ENCODE measurements at places on chromosomes 11 and 22. TPM values are rescaled to one million over a fixed set of nuclear protein-coding genes. Genes with fewer than 3 reads are reported as not detected.
A peak's percentile ranks its signal among the peaks of the same experiment; 100 is the strongest.

SCN4B gene
- total RNA-seq: 2.5 TPM

DNA sequence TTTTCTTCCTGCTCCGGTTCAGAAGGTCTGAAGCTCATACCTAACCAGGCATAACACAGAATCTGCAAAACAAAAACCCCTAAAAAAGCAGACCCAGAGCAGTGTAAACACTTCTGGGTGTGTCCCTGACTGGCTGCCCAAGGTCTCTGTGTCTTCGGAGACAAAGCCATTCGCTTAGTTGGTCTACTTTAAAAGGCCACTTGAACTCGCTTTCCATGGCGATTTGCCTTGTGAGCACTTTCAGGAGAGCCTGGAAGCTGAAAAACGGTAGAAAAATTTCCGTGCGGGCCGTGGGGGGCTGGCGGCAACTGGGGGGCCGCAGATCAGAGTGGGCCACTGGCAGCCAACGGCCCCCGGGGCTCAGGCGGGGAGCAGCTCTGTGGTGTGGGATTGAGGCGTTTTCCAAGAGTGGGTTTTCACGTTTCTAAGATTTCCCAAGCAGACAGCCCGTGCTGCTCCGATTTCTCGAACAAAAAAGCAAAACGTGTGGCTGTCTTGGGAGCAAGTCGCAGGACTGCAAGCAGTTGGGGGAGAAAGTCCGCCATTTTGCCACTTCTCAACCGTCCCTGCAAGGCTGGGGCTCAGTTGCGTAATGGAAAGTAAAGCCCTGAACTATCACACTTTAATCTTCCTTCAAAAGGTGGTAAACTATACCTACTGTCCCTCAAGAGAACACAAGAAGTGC lies 661 bp upstream of the MALAT1 start:
- ATAC-seq: no peak

GRCh38 chr11:88363648-88364065 lies 26.1 kb upstream of the CTSC start:
- ATAC-seq: peak; percentile 78

- ATAC-seq: no peak
Observed at GRCh38 chr11:537622-538430, 499 bp downstream of the LRRC56 start.

ALDH3B2 gene
- 206 TPM for total RNA-seq

KRTAP5-1 gene
- not detected for total RNA-seq

- no peak for ATAC-seq
Observed at GRCh38 chr11:64017945-64018224, 17.8 kb upstream of the FLRT1 start.

OR51I1 gene
- total RNA-seq: not detected

C22orf15 gene
- not detected for total RNA-seq

RAG1 gene
- 0.12 TPM for total RNA-seq

- no peak for ATAC-seq
Observed at GRCh38 chr11:67691149-67691548, 16.7 kb upstream of the ALDH3B2 start.

GRCh38 chr22:25362215-25362882 lies 142.9 kb downstream of the CRYBB2 start:
- peak; percentile 49 for ATAC-seq

DNA sequence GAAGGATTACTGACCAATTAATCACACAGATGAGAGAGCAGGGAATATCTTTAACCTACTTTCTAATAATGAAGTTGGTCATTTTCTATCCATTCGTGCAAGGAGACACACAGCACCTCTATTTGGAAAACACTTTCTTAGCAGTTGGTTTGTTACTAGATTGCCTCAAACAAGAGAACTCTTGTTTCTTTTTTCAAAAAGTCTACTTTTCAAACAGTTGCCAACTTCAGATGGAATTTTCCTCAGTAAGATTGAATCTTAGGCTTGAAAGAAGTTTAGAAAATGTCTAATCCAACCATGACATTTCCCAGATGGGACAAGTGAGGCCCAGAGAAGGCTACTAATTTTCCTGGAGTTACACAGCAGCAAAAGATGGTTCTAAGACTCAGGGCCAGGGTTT lies 42.4 kb upstream of the SMTN start:
- ATAC-seq: no peak

DNA sequence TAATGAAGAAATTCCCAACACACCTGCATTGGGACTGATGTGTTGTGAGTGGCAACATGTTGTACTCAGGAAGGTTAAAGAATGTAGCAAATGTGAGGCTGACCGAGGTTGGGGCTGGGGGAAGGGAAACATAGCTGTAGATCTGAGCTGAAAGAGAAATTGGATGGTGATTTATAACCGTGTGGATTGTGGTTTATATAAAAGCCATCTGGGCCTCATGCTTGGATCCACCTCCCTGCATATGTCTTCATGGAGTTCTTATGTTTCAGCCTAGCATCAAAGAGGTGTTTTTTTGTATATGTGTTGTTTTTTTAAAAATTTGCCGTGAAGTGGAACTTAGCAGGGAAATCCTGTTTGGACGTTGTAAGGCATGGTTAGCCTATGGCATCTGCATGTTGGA lies 141.3 kb downstream of the NAV2 start:
- no peak for ATAC-seq

GRCh38 chr11:20029193-20029592 lies 131.1 kb downstream of the DBX1 start:
- no peak for ATAC-seq

RIC3 gene
- 4.7 TPM for total RNA-seq

DNA sequence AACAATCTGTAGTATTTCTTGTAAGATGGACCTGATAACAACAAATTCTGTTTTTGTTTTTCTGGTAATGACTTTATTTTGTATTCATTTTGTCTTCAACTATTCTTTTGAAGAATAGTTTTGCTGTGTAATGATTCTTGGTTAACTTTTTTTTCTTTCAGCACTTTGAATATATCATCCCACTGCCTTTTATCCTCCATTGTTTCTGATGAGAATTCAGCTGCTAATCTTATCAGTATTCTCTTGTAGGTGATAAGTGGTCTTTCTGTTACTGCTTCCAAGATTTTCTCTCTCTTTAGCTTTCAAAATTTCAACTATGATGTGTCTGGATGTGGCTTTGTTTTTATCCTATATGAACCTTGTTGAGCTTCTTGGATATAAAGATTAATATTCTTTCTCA lies 21.5 kb downstream of the GALNT18 start:
- ATAC-seq: no peak

DNA sequence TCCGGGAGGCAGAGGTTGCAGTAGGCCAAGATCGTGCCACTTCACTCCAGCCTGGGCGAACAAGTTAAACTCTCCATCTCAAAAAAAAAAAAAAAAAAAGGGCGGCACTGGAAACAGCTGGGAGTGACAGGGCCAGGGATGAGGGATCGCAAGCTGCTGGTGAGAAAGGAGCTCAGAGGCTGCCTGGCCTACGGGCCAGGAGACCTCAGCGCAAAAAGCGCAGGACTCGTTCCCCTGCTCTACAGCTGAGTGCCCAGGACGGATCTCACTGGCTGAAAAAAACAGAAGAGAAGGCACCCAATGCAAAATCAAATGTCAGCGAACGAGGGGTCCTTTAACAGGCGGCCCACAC lies 650 bp upstream of the NUP50 start:
- ATAC-seq: peak; percentile 48

DNA sequence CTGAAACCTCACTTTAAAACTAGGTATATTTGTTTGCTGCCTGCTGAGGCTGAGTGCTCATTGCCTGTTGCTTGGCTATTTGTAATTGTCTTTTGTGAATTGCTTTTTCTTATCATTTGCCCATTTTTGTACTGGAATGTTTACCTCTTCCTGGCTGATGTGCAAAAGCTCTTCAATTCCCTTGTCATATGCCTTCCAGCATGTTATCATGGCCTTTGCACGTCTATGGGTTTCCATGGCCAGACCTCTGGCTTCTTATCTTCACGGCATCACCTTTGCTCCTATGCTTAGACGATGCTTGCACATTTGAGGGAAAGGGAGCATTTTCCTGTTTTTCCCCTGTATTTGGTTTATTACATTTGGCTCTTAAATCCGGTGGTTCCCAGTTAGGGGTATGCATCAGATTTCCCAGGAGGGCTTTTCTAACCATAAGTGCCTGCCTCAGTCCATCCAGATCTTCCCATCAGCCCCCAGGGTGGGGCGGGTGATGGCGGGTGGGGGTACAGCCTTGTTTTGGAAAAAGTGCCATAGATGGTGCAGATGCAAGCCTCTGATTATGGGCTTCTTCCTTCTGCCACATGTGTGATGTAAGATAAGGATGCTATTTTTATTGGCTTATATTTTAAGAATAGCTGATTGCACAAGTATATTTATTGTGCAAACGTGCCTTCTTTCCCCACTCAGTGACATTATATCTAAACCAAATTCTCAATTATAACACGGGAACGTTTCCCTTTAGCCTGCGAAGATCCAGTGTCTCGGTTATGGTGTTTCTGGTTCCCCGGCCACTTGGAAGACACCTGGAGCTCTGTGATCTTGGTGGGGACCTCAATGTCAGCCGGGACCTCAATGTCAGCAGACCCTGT lies 70.6 kb upstream of the SEPTIN5 start:
- no peak for ATAC-seq

- ATAC-seq: no peak
Observed at GRCh38 chr22:45429981-45430775, 16.7 kb downstream of the RIBC2 start.

LDLRAD3 gene
- 7.2 TPM for total RNA-seq

- ATAC-seq: no peak
Observed at GRCh38 chr11:44566952-44567875, 1.8 kb downstream of the CD82 start.

OR5B21 gene
- not detected for total RNA-seq

GPHA2 gene
- total RNA-seq: not detected

Measured in esophagus mucosa (tissue), 1 donor.